ENCODE measurements at places on chromosomes 16 and 17.

DNA sequence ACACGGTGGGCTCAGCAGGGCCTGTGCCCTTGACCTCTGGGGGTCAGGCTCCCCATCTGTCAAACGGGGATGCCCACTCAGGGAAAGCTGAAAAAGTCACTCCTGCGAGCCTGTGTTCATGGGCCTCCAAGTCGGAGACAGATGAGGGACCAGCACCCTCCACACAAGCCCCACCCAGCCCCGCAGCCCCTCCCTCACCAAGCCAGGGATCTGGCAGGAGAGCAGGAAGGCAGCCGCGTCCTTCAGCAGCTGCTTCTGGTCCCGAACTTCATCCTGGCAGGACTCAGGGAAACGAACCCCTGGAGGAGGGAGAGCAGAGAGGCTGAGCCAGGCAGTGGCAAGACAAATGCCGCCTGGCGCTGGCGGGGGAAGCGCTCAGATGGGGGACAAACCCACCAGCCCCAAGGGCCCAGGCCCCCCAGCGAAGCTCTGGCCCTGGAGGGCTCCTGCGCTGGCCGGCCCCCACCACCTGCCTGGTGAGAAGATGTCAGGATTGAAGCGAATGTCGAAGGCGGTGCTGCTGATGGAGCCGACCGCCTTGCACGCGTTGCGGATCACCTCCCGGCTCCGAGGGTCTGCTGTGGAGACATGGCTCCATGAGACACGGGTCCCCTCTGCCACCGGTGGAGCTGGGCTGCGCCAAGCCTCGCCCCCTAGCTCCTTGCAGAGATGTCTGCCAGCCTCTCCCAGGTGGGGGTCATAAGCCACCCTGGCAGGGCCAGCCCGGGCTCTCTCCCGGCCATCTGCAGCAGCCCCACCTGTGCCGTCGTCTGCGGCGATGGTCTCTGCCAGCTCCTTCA, 15.4 kb downstream of the CLUH start:
- peak; percentile 29 for DNase-seq

- DNase-seq = no peak
Measured at GRCh38 chr17:21482189-21482865, 106.2 kb downstream of the KCNJ12 start.

DNA sequence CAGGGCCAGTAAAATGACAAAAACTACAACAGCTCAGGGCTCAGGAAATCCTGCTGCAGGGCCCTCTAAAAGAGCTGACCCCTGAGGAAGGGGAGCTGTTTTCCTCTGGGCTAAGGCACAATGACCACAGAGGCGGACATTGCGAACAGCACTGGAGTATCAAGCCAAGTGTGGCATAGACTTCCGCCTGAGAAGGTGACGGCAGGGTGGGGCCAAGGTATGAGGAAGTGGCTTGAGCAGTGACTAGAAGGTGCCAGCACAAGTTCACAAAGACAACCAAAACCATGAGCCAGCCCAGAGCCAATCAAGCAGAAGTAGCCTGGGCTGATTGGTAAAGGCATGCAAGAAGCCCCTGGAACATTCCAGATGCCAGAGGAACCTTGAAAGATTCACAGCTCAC, 13.9 kb downstream of the ERN2 start:
- no peak for DNase-seq

GRCh38 chr16:30065943-30066760, 592 bp downstream of the ALDOA start:
- no peak for DNase-seq

DNA sequence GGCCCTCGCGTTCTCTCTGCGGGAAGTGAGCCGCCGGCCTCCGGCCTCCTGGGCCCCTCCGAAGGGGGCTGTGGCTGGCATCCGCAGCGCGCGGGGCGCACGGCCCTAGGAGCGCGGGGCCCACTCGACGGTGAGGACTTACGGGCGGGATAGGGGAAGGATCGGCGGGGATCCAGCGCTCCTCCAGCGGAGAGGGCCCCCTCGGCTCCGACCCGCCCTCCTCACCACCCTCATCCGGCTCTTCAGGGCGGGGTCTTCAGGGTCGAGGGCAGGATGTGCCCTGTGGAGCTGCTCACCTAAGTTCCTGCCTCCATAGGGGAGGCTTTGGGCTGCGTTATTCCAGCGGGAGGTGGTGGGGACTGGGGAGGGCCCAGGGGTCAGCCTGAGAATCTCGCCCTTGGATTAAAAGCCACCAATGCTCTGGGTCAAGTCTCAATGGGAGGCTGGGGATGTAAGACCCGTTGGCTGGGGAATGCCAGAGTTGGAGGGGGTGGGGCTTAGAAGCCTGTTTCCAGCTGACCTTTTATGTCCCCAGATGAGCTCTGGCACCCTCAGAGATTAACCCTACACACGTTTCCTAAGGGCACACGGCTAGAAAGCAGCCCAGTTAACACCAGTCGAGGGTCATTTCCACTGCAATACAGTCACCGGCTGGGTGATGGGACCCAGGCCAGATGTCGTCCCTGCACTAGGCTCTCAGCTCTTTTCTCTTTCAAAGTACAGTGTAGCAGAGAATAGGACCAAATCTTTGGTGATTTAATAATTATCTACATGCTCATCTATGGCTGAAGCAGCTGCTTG, 13.4 kb downstream of the TBX2 start:
- peak; percentile 23 for DNase-seq

GRCh38 chr17:77919276-77919675, 39.2 kb upstream of the TNRC6C start:
- no peak for DNase-seq
